Activated CD4-positive, alpha-beta T cell treated with anti-CD3 and anti-CD28 coated beads for 24 hours (primary cell): ENCODE measurements at places on chromosomes 12 and 14.

DNA sequence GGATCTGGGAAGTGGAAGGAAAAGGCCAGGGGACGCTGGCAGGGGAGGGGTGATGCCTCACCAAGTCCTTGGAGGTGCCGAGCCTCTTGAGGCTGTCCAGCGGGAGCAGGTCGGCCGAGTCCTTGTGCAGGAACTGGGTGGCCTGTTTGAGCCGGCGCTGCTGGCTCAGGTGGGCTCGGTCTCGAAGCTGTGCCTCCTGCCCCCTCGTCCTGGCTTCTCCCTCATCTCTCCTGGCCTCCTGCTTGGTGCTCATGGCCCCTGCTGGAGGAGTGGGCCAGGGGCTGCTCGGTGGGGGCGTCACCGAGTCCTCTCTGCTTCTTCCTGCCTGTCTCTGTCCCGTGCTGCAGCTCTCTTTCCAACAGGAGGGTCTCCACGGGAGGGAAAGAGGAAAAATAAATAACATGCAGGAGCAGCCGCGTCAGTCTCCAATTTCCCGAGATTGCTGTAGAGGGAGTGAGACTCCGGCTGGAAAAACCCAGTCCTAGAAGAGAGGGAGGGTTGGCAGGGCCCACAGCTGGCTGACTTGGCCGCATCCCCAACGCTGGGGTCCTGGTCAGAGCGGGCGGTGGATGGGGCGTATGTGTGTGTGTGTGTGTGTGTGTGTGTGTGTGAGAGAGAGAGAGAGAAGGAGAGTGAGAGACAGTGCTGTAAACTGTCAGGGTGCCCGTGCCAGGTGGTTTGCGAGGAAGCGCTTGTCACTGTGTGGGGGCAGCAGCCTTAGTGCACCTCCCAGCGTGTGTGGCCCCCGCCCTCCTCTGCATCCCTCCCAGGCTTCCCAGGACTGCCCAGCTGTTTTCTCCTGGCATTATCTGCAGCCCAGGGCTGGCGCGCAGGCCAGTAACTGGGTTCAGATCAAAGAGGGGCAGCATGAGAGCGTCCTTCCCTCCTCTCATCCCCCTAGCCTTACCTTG is at the start of gene NRIP2:
NRIP2 (minus strand) TSS at position 455 of the 911 bp plus-strand sequence; CDS start at position 403, 52 bp downstream.
- DNase-seq = no peak

- DNase-seq = no peak
Observed at GRCh38 chr14:101025131-101025530, 121.6 kb upstream of the RTL1 start.

DNA sequence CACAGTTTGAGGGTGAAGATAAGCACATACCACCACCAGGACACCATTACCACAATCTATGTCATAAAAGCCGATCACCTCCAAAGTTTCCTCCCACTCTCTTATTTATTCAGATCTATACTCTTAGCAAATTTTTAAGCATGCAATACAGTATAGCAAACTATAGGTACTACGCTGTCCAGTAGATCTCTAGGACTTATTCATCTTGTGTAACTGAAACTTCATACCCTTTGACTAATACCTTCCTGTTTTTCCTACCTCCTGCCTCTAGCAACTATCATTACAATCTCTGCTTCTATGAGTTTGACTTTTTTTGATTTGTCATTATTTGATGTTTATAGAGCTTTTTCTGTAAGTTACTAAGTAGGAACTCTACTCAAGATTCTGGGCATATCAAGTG is 84.5 kb upstream of the MANSC4 start:
- DNase-seq = no peak

DNA sequence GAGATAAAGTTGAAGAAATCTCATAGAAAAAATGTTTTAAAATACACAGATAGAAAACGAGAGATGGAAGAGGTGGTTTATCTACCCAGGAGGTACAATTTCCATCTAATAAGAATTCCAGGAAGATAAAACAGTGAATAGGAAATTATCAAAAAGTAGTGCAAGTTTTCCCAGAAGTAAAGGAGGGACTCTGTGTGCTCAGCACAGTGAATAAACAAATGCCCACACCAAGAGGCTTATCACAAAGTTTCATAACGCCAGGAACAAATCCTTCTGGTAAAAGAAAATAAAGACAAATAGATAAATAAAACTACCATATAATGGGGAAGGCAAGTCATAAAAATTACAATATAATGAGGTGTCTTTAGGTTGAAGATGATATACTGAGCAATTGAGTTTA is 179.0 kb downstream of the SLC41A2 start:
- DNase-seq = no peak

DNA sequence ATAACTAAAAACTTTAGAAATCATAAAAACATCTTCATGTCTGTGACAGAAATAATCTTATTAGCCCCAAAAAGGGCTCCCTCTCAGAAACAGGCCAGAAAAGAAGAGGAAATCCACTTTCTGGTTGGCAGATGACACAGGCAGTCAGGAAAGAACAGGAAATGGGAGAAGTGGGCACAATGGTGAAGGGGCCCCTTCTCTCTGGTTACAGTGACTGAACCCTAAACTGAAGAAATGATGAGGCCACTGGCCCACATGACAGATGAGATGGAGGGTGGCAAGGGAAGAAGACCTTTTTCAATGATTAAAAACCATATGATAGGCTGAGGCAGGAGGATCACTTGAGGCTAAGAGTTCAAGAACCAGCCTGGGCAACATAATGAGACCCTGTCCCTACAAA is 21.1 kb downstream of the TCTN1 start:
- DNase-seq = no peak

- no peak for DNase-seq
Observed at GRCh38 chr14:72558721-72559120, 335.2 kb downstream of the DPF3 start.
